ENCODE measurements at places on chromosomes 12 and 14.

DNA sequence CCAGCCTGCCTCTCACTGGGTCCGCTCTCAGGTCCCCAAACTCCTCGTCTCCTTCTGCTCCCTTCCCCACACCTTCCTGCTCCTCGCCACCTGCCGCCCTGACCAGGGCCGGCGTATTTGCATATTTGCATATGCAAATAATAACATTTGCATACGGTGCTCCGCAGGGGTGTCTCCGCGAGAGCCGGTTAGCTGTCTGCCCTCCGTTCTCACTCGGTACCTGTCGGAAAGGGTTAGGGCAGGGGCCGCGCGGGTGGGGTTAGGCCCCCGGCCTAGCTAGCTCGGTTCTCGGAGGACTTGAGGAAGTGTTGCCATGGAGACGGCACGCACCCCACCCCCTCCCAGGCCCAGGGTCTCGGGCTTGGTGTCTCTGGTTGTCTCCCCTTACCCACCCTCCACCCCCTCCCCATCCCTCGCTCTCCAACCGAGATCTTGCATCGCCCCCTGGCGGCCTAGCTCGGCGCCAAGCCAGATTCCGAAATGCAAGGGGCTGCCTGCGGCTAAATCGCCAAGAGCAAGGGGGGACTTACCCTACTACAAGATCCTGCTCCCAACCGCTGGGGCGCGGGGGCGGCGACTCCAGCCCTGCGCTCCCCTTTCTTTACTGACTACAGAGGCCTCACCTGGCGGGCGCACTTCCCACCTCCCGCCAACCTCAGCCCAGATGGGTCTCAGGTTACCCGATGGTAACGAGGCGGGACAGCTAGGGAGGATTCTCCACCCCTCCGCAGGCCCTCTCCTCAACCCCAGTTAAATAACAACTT is 8.1 kb downstream of the STAC3 start:
- DNase-seq, result no peak

- DNase-seq, result no peak
Observed at GRCh38 chr14:24406416-24406815, 7.6 kb downstream of the NYNRIN start.

GRCh38 chr14:105537580-105538474 is 11.4 kb downstream of the TMEM121 start:
- no peak for DNase-seq

DNA sequence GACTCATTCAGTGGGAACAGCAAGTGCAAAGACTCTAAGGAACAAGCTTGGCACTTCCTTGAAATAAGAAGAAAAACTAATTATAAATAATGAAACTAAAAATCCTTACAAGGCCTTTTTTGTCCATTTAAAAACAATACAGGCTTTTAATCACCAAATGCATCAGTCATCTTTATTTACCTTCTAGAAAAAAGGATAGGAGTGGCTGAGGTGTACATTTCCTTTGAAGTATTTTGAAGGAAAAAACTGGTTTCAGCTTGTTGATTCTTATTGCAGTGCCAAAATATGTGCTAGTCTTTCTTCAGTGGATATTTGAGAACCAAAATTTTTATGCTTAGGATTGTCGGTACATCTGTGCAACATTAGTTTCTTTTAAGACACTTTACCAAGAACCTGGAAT is 29.8 kb downstream of the MED21 start:
- DNase-seq, result no peak

DNA sequence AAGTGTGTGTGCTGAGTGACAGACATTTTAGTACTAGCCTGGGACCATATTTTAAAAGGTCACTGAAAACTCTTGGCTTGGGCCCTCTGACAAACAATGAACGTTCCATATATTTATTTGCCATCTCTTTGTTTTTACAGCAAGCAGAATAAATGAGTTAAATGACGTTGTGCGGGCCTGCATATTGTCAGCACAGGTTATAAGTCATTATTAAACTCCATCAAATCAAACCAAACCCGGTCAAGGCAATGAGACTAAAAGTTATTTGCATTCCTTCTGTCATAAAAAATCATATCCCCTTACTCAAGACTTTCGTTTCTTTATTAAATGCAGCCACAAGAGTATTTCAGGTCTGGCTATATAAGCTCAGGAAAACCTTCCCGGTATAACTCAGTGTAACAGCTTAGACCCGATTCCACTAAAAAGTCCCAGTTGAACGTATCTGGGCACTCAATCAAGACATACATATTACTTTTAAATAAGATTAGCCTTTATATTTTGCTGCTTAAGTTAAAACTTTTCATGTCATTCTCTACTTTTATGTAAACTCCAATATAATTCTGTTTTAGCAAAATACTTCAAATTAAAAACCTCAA is 84.9 kb downstream of the DICER1 start:
- DNase-seq, result no peak

- no peak for DNase-seq
Observed at GRCh38 chr14:68389943-68390342, 402.9 kb downstream of the ZFP36L1 start.

DNA sequence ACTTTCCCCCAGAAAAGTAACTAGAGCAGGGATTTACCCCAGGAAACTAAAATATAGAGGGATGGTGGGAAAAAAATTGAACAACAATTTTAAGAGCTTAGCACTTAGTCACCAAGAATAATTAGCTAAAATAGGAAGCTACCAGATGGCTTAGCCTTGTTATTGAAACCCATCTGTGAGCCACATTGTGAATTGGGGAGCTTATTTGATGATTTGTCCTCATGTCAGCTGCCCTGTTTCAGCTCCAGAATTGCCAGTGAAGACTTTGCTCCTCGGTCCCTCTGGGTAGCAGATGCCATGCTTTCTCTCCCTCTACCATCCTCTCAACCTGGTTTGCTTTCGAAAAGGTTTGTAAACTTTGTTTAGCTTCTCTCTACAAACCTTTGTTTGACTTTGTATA is 67.7 kb upstream of the PTHLH start:
- no peak for DNase-seq

- DNase-seq, result no peak
Observed at GRCh38 chr12:124455336-124455735, 112.1 kb downstream of the NCOR2 start.

GRCh38 chr12:121237415-121237814 is 27.5 kb downstream of the P2RX4 start:
- DNase-seq, result no peak

DNA sequence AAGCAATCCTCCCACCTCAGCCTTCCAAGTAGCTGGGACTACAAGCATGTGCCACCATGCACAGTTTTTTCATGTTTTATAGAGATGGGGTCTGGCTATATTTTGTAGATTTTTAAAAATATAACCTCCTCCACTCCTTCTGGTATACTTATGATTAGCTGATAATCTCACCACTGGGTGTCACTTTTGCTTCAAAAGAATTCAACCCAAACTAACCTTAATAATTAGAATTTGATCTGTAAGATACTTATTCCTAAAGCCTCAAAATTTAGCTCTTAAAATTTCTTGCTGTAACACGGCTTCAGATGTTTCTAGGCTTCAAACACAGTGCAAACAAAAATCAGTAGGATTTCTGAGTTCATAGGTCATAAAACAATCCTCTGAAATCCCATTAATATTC is 130.3 kb downstream of the CEP83 start:
- DNase-seq, result no peak

DNA sequence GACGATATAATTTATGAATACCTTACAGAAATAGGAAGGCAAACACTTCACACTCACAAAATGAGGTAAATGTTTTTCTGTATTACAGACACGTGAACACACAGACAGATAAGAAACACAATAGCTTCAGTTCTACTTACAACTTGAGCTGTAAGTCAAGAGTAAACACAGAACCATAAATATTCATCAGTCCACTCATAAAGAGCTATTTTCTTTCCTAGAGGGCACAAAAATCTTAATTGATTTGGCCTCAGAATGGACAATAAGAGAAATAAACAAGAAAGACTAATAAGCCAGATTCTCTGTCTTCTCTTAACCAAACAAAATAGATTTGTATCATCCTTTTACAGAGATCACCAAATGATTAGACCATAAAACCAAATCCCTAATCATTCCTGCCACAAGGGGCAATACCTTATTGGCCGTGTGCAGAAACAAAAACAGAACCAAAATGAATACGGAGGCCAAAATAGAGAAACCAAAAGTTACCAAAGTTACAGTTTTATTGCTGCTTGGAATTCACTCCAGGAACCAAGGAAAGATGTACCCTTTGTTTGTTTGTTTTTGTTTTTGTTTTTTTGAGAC is 38.1 kb upstream of the GARIN2 start:
- no peak for DNase-seq

DNA sequence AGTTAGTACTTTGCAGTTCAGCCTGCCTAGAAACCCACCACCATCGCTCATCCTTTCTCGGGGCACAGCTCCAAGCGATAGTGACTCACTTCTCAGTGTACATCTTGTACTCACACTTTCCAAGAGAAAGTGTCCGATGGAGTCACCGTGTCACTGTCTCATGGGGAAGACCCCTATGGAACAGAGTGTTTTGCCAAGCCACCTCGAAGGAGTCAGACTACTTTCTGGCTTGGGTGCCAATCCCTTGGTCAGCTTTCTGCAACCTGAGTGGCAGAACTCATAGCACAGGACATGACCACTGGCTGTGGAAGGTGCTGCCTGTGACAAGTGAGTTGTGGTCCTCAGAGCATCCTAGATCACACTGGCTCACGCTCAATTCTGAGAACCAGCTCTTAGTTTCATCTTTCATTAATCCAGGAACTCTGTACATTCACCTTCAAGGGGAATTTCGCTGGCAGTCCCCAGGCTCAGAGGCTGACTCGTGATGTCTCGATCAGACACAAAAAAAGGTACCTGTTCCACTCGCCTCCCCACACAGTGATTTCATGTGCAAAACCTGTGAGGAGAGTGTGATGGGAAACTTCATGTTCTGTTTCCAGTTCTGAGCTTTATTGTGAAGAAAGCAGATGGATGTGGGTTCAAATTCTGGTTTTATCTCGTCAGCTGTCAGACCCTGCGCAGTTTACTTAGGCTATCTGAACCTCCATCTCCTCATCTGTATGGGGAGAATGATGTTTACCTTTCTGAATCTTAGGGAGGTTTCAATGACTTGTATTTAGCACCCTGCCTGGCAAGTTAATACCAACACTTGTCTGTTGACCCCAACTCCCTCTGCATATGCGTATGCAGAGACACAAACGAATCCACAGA is 127.3 kb upstream of the CCND2 start:
- DNase-seq, result no peak

- DNase-seq, result no peak
Observed at GRCh38 chr12:132620899-132621656, 2.5 kb downstream of the P2RX2 start.

DNA sequence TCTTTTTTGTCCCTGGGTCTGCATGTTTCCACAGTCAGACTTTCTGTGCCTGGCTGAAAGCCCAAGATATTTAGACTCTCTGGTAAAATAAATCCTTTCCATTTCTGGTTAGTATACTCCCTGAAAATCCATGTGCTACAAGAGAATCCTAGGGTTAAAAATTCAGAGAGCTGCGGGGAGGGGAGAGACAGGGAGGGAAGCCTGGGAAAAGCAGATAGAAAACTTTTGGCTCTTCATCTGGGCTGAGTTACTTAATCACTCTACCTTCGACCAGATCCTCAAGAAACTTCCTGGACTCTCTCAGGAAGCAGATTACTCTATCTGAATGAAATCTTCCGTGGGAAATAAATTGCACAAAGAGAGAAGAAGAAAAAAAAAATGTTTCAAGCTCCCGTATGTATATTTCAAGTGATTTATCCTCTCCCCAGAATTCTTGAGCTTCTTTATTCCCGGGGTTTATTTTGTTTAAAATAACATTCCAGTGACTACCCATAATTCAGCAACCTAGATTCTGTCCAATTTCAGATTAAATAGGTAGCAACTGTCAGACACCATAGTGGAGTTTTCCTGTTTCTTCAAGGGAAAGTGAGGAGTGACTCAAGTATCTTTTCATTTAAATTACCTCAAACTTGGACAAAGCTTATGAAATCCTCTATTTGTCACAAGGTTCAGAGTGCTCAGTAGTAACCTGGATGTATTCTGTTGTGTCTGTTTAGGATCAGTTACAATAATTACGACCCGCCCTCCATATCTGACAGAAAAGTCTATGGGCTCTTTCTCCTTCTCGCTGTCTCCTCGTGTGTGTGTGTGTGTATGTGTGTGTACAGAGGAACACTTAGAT is 163.7 kb downstream of the MYRFL start:
- DNase-seq, result peak; percentile 59

GRCh38 chr12:28425526-28425925 is 235.3 kb downstream of the CCDC91 start:
- DNase-seq, result no peak
